Esophagus squamous epithelium (tissue), 5 donors: ENCODE measurements at places on chromosomes 12 and 14.

GRCh38 chr14:22981876-22982476 lies 375 bp downstream of the AJUBA start:
- DNase-seq, result no peak

GRCh38 chr14:20609215-20610001 lies 18.2 kb upstream of the RNASE12 start:
- DNase-seq, result no peak

GRCh38 chr12:11698729-11699128 lies 49.3 kb downstream of the ETV6 start:
- no peak for DNase-seq

GRCh38 chr12:8034802-8035201 lies 2.3 kb downstream of the FOXJ2 start:
- no peak for DNase-seq

DNA sequence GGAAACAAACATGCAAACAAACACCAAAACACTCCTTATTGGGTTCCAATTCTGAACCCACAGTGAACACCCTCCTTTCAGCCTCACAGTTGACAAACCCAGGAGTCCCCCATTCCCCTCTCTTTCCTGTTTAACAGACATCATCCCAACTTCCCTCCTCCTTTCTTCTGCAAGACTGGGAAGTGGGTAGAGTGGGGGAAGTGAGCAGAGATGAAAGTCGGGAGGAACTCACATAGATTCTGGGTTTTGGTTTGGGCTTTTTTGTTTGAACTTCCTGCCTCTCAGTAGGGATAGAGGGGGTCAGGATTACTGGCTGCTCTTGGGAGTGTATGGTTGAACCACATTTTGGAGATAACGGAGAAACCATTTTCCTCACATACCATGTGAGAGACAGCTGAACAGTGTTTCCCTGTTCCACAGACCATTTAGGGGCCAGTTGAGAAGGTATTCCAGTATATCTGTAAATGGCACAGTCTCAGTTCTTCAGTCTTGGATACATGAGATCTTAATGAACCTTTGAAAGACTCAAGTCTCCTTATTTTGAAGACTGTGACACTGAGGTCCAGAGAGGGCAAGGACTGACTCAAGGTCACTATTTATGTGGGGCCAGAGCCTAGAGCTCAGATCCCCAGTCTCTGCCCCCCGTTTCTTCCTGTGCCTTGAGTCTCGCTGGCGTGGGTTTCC lies 3.9 kb upstream of the GPR84 start:
- DNase-seq, result no peak

DNA sequence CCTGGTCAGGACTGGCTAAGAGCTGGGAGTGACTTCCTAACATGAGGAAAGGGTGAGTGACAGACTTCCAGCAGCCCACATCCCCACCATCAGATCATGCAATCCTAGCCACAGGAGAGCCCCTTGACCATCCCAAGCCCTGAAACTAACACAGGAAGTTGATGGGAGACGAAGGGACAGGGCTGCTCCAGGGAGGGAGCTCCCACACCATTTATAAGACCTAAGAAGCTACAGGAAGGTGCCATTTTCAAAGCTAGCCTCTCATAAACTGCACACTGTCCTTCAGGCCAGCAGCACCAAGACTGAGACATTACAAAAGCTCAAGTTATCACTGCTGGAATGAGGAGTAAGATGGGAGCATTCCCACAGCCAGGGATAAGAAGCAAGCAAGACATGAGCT lies 19.4 kb downstream of the SLC25A21 start:
- DNase-seq, result no peak
